ENCODE measurements at places on chromosomes 1 and 21.

GRCh38 chr1:211476200-211476849, 15.6 kb downstream of the RD3 start:
- DNase-seq: peak; percentile 50

- DNase-seq: no peak
These were observed 21.4 kb downstream of the SLC16A1 start for GRCh38 chr1:112934577-112934976.

DNA sequence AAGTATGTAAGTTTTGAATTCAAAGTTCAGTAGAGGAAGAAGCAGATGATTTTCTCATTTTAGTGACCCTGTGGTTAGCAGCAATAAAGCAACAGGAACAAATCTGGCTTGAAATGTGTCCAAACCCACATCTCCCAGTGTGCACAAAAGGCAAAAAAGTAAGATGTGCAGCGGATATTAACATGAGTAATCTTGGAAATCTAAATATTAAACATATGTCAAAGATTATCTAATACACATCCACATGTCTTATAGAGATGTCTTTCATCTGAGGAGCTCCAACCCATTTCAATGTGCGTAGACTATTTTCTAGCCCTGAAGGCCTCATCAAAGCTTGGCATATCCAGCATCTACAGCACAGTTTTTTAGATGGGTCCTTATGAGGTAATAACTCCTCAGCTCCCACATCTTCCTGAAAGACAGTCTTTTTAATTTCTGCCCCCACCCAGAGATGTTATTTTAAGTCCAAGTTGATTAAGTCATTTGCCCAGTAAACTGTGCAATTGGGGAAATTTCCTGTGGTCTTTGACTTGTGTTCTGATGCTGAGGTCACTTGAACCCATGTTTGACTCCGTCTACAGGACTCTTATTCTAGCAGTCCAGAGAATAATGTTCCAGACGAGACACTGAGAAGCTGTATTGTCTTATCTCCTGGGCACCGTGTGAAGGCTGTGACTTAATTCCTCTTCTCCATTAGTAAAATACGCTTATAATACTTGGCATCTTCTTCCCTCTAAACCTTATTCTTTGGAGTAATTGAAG, 73.7 kb downstream of the LMO4 start:
- no peak for DNase-seq

- no peak for DNase-seq
These were observed 6.0 kb downstream of the GORAB start for GRCh38 chr1:170537798-170538503.

- DNase-seq: peak; percentile 48
These were observed 38.6 kb upstream of the GADD45A start for GRCh38 chr1:67646145-67647035.

- DNase-seq: no peak
These were observed 35.9 kb upstream of the SAMSN1 start for GRCh38 chr21:14581902-14582457.

DNA sequence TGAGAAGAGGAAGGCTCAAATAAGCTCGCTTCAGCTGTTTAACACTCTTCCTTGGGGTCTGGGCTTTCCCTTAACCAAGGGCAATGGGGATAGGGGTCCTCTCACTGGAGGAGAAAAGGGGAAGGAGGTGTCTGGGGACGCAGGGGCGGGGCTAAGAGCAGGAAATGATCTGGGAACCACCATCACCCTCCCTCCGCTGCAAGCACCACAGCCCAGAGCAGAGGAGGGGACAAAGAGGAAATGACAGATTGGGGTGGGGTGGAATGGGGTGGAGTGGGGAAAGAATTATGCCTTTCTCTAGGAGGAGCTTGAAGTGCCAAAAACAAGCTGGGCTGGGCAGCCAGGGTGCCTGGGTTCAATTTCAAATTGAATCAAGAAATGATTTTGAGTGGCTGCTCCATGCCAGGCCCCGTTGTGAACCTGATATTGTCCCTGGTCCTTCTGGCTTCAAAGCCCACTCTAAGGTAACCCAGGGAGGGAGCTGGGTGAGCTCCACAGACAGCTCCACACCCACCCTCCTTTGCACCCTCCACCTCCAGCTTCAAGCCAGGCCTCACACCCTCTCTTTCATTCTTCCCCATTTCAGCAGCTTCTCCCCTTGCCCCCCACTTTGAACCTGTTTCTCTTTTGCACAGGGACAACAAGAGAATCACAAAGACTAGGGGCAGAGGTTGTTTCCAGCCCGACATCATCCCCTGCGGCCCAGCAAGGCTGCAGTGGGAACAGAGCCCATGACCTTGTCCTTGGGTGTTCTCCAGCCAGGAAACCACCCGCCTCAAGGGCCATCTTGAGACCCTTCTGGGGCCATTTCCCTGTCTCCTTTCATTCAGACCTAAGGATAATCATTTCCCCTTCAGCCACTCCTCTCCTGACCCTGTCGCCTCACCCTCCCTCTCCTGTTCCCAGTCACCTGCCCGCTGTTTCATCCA, 1.1 kb downstream of the ARHGAP30 start:
- DNase-seq: peak; percentile 95

GRCh38 chr1:245946905-245947304, 560.2 kb downstream of the SMYD3 start:
- no peak for DNase-seq

- DNase-seq: peak; percentile 66
These were observed 20.6 kb downstream of the MTHFR start for GRCh38 chr1:11784993-11785769.

GRCh38 chr1:61186753-61187152, 104.4 kb downstream of the NFIA start:
- no peak for DNase-seq

- peak; percentile 66 for DNase-seq
These were observed 4.4 kb upstream of the LGR6 start for GRCh38 chr1:202189001-202189790.

GRCh38 chr1:33039840-33040239, 3.2 kb upstream of the AK2 start:
- DNase-seq: peak; percentile 79

- DNase-seq: no peak
These were observed 352.1 kb downstream of the MATN1 start for GRCh38 chr1:30371179-30371788.

- no peak for DNase-seq
These were observed 68.0 kb upstream of the PTGFRN start for GRCh38 chr1:116841569-116842344.

GRCh38 chr1:24540906-24541710, 14.8 kb upstream of the NCMAP start:
- peak; percentile 18 for DNase-seq

DNA sequence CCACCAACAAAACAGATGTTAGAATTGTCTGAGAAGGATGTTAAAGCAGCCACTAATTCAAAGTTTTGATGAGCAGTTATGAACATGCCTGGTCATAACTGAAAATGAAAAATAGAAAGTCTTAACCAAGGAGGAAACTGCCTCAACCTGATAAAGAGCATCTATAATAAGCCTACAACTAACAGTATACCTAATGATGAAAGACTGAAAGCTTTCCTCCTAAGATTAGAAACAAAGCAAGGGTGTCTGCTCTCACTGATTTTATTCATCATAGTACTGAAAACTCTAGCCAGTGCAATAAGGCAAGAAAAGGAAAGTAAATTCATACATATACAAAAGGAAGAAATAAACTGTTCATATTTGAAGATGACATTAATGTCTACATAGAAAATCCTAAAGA, 82.0 kb downstream of the KCNK1 start:
- DNase-seq: no peak

- no peak for DNase-seq
These were observed 121.0 kb upstream of the IRF2BP2 start for GRCh38 chr1:234730770-234731568.

- DNase-seq: no peak
These were observed 19.9 kb downstream of the NIBAN1 start for GRCh38 chr1:184954232-184954995.

GRCh38 chr1:89350298-89350697, 13.6 kb upstream of the GBP6 start:
- DNase-seq: no peak

DNA sequence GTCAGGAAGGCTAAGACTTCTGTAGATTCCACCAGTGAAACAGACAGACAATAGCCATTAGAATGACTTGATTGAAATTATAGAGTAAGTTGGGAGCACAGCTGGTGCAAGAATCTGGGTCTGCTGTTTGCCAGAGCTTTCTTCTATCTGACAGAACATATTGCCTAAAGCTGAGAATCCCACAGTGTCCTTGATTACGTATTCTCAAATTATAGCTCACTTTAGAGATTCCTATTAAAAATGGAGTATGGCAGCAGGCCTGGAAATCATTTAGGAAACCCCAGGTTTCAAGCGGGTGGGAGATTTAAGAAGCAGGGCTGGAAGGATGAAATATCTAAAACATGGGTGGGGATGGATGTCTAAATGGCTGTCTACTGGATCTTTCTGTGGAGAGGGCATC, 639.7 kb upstream of the CXADR start:
- DNase-seq: no peak

- no peak for DNase-seq
These were observed 19.7 kb upstream of the RIPK4 start for GRCh38 chr21:41786509-41786987.

- DNase-seq: no peak
These were observed 474 bp downstream of the FCRLA start for GRCh38 chr1:161707503-161707902.

GRCh38 chr1:34850382-34850781, 9.2 kb downstream of the SMIM12 start:
- no peak for DNase-seq

- DNase-seq: no peak
These were observed 182.4 kb downstream of the BACH1 start for GRCh38 chr21:29481081-29481480.

GRCh38 chr1:12594966-12595756, 22.8 kb downstream of the DHRS3 start:
- no peak for DNase-seq

- DNase-seq: no peak
These were observed 9.8 kb downstream of the PPP2R5A start for GRCh38 chr1:212294983-212295382.

GRCh38 chr1:25107643-25108010, 124.7 kb downstream of the SYF2 start:
- no peak for DNase-seq

GRCh38 chr1:240136402-240136801, 44.7 kb downstream of the FMN2 start:
- DNase-seq: no peak

- DNase-seq: no peak
These were observed 100.1 kb upstream of the GCLM start for GRCh38 chr1:94009304-94009703.

- DNase-seq: no peak
These were observed 359.7 kb upstream of the CAMK1G start for GRCh38 chr1:209223791-209224190.

DNA sequence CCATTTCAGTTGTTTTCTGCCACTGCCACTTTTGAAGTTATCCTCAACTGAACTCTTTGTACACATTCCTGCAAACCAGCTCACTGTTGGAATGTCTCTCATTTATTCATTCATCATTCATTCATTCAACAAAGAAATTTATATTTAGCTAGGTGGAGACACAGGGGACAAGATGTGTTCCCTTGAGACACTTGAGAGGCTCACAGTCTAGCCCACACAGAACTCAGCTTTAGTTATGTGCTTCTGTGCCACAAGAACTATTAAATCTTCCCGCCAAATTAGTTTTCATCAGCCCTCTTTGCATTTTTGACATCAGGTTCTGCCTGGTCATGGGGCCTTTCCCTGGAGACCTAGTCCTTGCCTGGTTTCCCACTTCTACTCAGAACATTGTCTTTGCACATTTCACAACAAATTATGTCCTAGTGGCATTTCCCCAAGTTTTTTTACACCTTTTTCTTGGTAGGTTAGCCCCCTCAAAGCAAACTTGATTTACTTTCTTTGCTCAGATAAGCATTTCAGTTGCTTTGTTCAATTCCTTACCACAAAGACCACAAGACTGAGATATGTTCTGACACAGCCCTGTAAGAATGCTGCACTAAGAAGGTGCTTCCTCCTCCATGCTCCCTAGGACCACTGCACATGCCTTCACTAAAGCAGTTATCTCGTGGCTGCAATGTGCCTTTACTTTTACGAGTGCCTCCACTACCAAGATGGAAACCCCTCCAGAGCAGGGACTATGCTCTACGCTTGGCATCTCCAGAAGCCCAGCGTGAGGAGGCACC, 31.0 kb downstream of the ILDR2 start:
- DNase-seq: no peak

- DNase-seq: peak; percentile 55
These were observed 3.0 kb downstream of the AURKAIP1 start for GRCh38 chr1:1371746-1372711.

- no peak for DNase-seq
These were observed 81.0 kb upstream of the NR5A2 start for GRCh38 chr1:199946305-199947155.

- DNase-seq: no peak
These were observed 1.6 kb downstream of the TNNI1 start for GRCh38 chr1:201419746-201420607.

- no peak for DNase-seq
These were observed 365.9 kb downstream of the PTPRU start for GRCh38 chr1:29602203-29602602.

- DNase-seq: no peak
These were observed 19.0 kb upstream of the SUMO3 start for GRCh38 chr21:44836666-44837471.

DNA sequence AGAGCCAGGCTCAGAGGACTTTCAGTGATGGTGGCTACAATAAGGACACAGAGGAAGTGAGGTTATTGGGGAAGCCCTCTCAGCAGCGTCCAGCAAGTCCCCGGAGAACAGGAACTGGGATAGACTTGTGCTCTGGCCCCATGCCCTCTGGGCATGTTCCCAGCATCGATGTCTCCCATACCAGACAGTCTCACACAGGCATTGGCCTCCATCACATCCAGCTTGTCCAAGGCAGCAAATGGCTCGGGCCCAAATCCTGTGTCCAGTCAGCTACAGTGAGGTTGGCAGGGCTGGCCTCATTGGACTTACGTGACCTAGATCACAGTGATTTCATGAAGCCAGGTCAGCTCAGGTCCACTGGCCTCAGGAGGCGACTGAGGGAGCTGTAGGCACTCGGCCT, 19.6 kb upstream of the TMEM54 start:
- no peak for DNase-seq

- DNase-seq: no peak
These were observed 5.9 kb upstream of the MROH9 start for GRCh38 chr1:170929412-170929834.
